Stimulated activated CD4-positive, alpha-beta T cell treated with anti-CD3 and anti-CD28 coated beads, Interleukin-1b, Interleukin-23, amount 100 ng/mL, for 1 hour (primary cell): ENCODE measurements at places on chromosomes 6 and 20.

- DNase-seq, result no peak
Measured at GRCh38 chr6:167863897-167864296, 37.2 kb downstream of the AFDN start.

DNA sequence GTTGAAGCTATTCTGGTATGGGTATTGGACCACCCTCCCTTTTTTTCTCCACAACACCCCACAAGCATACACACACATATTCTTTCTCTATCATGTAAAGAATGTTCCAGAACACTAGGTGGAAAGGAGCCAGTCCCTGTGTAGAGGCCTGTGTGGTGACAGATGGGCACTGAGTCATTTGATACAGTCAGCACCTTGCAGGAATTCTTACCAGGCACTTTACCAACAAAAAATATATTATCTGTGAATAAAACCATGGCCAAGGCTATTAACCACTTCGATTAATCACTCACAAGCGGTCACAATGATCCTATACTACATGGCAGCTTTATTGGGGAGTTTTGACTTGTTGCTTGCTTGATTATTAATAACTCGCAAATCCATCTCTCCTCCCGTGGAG is 149.5 kb downstream of the BFSP1 start:
- no peak for DNase-seq

- no peak for DNase-seq
Measured at GRCh38 chr6:143339223-143339622, 111.3 kb downstream of the ADAT2 start.

GRCh38 chr20:37543828-37544227 is 16.2 kb upstream of the BLCAP start:
- no peak for DNase-seq

- no peak for DNase-seq
Measured at GRCh38 chr20:51611625-51611890, 69.0 kb upstream of the NFATC2 start.

GRCh38 chr6:22925304-22925835 is 356.0 kb downstream of the HDGFL1 start:
- DNase-seq, result no peak

- DNase-seq, result no peak
Measured at GRCh38 chr6:111184827-111185532, 97.7 kb downstream of the SLC16A10 start.

- no peak for DNase-seq
Measured at GRCh38 chr6:92297101-92297500, 1122.3 kb downstream of the EPHA7 start.

GRCh38 chr6:154604119-154604518 is 93.6 kb upstream of the CNKSR3 start:
- no peak for DNase-seq

DNA sequence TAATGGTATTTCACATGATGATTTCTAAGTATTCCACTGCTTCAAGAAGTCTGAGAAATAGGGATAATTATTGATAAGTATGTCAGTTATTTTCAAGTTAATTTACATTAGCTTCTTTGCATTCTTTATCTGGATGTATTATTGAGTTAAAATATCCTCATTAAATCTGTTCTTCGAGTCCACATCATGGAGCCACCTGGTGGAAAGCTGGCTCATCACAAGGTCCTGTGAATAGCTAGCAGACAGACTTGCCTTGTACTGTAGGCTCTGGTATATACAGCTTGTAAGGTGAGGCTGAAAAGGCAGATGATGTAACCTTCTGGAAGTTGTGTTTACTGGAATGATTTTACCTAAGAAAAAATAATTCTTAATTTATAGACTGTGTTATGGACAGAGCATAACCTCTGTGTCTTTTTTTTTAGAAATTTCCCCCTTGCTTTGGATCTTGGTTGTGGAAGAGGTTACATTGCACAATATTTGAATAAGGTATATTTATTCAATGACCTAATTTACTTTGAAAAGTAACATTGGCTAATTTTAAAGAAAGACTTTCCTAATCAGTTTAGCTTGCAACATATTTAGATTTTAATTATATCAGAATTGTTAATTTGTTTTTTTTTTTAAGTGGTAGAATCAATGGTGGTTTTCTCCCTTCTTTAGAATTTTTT is 3.5 kb downstream of the NDUFAF5 start:
- no peak for DNase-seq

GRCh38 chr6:16273256-16273655 is 34.9 kb downstream of the GMPR start:
- DNase-seq, result no peak

DNA sequence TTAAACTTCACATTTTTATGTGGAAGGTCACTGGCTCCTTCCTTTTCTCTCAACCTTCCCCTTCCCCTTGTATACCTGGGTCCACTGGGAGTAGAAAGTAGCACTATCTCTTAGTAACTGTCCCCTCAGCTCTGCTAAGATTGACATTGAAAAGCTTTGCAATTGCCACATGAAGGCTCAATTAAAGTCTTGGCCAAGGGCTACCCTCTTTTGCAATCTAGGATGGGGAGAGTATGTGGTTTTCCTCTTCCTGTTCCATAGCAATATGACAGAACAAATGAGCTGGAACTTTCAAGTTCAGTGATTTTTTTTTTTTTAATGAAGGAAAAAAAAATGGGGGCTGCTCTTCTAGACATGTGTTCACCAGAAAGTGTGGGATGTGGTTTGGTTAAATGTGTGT is 37.1 kb downstream of the PROKR2 start:
- DNase-seq, result no peak
